ENCODE measurements at places on chromosomes 4 and X.

GRCh38 chr4:82430964-82431745 lies 765 bp downstream of the ENOPH1 start:
- no peak for DNase-seq

DNA sequence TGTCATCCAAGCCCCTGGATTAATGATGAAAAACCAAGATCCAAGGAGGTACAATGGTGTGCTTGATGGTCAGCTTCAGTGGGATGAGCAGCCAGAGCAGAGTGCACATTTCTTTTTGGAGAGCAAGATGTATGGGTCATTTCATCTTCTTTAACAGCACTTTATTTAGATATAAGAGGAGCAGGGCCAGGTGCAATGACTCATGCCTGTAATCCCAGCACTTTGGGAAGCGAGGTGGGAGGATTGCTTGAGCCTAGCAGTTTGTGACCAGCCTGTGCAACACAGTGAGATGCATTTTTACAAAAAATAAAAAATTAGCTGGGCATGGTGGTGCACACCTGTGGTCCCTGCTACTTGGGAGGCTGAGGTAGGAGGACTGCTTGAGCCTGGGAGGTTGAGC lies 45.3 kb upstream of the MAP3K15 start:
- no peak for DNase-seq

DNA sequence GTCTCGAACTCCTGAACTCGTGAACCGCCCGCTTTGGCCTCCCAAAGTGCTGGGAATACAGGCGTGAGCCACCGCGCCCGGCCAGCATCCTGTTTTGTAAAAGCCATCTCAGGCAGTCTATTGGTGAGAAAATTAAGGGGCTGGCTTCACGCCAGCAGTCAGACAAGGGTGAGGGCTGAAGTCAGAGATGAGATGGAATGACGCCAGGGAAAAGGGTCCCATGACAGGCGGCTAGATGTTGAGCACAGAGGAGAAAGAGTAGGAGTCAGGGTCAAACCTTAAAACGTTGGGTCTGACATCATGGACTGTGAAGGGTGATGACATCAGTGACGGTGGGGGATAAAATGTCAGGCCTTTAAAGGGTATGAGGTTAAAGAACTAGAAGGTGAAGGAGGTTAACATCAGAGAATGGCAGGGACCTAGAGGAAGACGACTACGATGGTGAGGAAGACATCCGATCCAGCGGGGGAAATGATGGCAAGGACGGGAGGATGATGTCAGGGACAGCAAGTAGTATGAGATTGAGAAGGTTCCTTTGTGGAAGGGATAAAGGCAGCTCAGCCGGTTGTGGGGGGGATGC lies 504 bp upstream of the RBM3 start:
- DNase-seq: no peak

DNA sequence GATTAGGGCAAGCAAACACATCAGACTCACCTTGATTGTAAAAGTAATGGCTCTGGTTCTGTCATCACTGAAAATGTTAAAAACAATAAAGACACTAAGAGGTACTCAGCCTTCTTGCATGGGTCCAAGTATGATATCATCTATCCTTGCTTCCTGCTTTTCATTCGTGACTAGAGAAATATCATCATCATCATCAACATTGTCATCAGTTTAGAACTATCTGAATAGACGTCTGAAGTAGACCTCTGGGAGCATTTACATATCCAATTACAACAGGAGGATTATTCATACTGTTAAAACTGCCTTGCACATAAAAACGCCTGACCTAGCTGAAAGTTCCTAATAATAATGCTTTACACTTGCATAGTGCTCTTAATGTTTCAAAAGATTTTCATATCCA lies 9.8 kb upstream of the FRAS1 start:
- DNase-seq: no peak

- no peak for DNase-seq
These were observed at the start of gene HGFAC for GRCh38 chr4:3441501-3442459. Gene HGFAC, plus strand, starts transcription at chr4:3441968. Its CDS starts 34 bp downstream, at chr4:3442002.

GRCh38 chr4:176188654-176189053 lies 6.7 kb downstream of the SPATA4 start:
- no peak for DNase-seq

- DNase-seq: no peak
These were observed 33.2 kb downstream of the FGFRL1 start for GRCh38 chr4:1044469-1045192.

DNA sequence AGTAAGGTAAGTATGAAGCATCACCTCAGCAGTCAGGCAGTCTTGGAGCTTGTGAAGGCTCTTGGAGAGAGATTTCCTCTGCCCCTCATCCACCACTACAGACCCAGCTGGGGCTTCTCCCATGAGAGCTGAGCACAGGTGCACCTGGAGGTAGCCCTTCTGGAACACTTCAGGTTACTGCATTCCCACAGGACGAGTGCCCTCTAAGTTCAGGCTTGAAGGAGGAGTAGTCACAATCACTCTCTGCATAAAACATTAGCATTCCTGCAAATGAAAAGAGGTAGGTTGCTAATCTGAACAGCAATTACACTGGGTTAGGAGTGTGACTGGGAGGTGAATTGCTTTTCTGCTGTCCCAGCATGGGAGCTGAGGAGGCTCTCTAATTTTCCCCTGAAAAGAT lies 308.8 kb downstream of the TEX13C start:
- no peak for DNase-seq

- no peak for DNase-seq
These were observed 11.4 kb downstream of the FTSJ1 start for GRCh38 chrX:48487362-48487798.

DNA sequence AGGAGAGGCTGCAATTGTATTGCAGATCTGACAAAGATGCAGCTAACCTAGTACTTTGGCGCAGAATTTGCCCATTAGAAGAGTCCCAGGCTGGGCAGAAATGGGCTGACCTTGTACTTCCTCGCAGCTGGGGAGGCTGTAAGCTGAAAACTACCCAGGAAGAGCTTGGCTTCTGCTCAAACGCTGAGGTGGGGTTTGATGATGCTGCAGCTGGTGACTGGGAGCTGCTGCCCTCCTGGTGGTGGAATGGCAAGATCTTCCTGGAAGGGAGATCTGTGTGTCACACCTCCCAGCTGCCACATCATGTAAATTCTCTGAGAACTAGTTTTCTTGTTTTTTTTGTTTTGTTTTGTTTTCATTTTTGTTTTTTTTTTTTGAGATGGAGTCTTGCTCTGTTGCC lies 17.4 kb downstream of the CCNG2 start:
- DNase-seq: no peak

DNA sequence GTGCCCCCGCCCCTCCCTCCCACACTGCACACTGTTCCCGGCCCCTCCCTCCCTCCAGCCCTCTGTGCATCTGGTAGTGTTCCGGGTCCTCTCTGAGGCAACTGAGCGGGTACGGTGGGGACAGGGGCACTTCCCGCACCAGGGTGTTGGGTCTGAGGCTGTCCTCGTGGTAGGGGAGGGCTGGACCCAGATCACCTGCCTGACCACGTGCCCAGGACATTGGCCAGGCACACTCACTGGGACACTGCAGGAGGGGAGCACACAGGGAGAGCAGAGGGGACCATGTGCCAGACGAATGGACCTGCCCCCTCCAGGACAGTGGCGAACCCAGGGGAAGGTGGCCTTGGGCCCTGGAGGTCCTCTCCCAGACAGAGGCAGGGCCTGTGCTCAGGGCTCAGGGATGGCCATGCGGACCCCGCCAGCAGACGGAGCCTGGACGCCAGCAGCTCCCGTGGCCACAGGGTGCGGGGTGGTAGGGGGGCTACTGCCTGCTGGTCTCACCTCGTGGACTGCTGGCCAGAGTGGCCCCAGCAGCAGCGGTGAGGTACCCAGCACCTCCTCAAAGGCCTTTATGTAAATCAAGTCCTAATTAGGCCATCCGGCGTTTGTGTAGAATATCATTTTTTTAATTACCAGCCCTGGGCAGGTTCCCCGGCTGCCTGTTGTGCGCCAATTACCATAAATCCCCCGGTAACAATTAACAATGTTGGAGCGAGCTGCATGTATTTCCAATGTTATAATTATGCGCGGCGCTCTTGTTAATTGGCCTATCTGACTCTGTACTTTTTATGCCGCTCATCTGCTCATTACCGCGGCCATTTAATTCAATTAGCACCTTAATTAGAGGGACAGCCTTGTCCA lies 106.9 kb downstream of the FAM53A start:
- no peak for DNase-seq

DNA sequence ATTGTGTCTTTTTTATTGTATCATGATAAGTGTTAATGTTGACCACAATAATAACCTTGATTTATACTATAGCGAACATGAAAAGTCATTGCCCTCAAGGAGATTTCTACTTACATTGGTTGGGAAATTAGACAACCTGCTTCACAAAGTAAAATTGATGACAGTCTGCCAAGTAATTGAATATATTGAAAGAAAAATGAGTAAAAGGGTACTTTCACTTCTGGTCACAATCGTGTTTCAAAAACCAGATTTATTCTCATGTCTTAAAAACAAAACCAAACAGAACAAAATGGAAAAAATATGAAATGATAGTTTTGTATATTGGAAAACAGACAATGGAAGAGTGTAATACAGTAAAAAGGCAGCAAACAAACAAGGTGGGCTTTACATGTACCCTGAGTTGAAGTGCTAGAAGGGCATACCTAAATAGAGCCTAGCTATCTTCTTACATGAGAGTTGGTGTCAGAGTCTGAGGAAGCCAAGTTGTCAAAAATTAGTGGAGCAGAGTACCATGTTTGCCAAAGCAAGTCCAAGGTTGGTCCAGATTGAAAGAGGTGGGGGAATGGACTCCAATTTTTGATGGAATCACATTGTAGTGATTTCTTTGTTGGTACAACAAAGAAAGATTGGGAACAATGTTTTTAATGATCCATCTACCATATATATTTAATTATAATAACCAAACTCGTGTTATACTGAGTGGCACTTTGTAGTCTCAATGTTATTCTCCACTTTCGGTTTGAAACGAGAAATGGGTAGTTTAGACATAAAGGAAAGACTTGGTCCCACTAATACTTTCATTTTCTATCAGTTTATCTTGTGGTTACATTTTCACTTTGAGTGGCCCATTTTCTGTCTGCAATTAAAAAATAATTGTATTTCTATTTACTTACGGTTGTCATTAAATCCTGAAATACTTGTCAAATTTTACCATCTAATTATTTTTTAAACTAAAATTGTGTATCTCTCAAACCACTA lies 775.6 kb downstream of the STIM2 start:
- DNase-seq: no peak

DNA sequence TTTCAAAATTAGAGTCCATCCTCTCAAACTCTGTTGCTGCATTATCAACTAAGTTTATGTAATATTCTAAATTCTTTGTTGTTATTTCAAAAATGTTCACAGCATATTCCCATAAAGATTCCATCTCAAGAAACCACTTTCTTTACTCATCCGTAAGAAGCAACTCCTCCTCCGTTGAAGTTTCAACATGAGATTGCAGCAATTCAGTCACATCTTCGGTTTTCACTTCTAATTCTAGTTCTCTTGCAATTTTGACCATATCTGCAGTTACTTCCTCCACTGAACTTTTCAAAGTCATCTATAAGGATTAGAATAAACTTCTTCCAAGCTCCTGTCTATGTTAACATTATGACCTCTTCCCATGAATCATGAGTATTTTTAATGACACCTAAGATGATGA lies 216.6 kb upstream of the SLC7A11 start:
- no peak for DNase-seq

GRCh38 chrX:135327299-135327698 lies 18.0 kb downstream of the ETDC start:
- DNase-seq: no peak

GRCh38 chr4:150581641-150582051 lies 305 bp upstream of the MAB21L2 start:
- DNase-seq: no peak

GRCh38 chrX:54494989-54495813 lies 833 bp downstream of the FGD1 start:
- no peak for DNase-seq

DNA sequence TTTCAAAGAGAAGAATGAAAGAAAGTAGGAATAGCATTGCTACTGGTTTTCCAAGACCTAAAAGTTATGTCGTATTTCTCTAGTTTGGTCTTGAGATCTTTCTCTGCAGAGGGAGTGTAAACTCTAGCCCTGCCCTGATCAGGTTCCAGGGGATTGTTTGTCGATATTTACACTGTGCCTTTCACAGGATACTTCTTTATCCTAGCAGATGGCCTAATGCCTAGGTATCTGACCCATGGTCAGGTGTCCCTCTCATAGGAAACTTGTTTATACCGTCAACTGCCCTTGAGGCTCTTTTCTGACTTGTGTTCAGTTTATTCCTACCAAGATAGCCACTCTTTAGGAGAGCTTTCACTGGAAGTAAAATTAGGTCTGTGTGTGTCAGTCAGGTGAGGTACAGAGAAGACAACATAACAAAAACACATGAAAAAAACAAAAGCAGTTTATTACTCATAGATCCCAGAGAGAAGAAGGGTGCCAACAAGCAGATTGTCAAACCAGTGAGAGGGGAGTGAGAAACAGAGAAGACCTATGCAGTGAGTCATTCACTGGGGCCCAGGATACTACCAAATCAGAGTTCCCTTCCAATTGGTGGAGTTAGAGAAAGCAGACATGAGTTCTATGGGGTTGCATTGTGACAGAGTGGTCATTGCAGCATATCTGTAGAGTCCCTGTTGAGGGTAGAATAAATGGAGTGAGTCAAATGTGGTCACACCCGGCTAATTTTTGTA lies 40.6 kb upstream of the THOC2 start:
- DNase-seq: no peak

DNA sequence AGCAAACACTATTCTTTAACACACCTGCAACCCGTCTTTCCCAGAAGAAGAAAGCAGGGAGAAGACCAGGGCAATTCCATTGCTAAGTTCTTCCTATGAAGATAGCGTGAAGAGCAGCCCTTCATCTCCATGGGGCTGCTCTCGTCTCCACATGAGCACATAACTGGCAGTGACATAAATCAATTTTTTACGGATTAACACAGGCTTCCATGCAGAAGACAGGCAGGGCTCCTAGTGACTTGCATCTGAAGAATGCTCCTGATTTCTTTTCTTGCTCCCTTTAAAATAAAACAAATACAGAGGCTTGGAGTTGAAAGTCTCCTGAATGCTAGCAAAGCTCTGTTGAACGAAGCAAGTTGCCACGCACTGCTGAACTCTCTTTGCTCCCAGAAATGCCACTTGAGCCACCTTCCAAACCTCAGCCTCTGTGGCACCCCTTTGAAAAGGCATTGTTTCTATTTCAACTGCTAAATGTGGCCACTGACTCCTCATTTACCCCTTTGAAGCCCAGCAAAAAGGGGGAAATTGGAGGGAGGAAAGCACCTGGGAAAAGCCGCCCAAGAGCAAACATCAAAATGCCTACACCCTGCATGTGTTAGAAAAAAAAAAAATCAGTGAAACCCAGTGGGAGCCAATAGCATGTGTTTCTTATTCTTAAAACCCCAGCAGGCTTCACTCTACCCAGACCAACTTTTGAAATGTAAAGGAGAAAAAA lies 383.7 kb downstream of the IDS start:
- DNase-seq: no peak

Data from stimulated activated CD4-positive, alpha-beta T cell treated with anti-CD3 and anti-CD28 coated beads, Interleukin-4, amount 100 ng/mL, for 48 hours (primary cell).